Ureter (tissue), 1 donor: ENCODE measurements at places on chromosomes 6 and 20. TPM values are rescaled to one million over a fixed set of nuclear protein-coding genes. Genes with fewer than 3 reads are reported as not detected.

Gene NEURL2
- total RNA-seq, result 17.9 TPM

Gene LTV1
- total RNA-seq, result 28.6 TPM

Gene NXT1
- 30.8 TPM for total RNA-seq

Gene IRF4
- total RNA-seq, result 12.1 TPM

Gene OPN5
- total RNA-seq, result not detected

Gene SLC12A5
- total RNA-seq, result not detected

Gene BPIFB1
- total RNA-seq, result 0.65 TPM

Gene BPIFB4
- total RNA-seq, result not detected

Gene C6orf52
- total RNA-seq, result 1.8 TPM

Gene NUP153
- total RNA-seq, result 48.3 TPM

Gene PI3
- 1.7 TPM for total RNA-seq

Gene PI16
- 15.4 TPM for total RNA-seq
